A549 treated with RU486 at 1 μM for 4 hours (cell line): ENCODE measurements at places on chromosomes 7 and 10. TPM values are rescaled to one million over a fixed set of nuclear protein-coding genes. Genes with fewer than 3 reads are reported as not detected.

Gene AKR1C8
- 0.21 TPM in 1 of 5 replicates, not detected in the others for total RNA-seq

Gene ASIC3
- 5.7 to 12.6 TPM (median 12.2 TPM) in 5 replicates for total RNA-seq

Gene GRM8
- total RNA-seq, result 0.24 TPM in 1 of 5 replicates, not detected in the others

Gene TNKS2
- 9.8 to 21.4 TPM (median 20.8 TPM) in 5 replicates for total RNA-seq
